ENCODE measurements at places on chromosomes 16 and 17.

- DNase-seq = no peak
Measured at GRCh38 chr17:51546114-51546513, 285.8 kb downstream of the UTP18 start.

- DNase-seq = no peak
Measured at GRCh38 chr16:16101585-16101984, 121.7 kb downstream of the ABCC6 start.

DNA sequence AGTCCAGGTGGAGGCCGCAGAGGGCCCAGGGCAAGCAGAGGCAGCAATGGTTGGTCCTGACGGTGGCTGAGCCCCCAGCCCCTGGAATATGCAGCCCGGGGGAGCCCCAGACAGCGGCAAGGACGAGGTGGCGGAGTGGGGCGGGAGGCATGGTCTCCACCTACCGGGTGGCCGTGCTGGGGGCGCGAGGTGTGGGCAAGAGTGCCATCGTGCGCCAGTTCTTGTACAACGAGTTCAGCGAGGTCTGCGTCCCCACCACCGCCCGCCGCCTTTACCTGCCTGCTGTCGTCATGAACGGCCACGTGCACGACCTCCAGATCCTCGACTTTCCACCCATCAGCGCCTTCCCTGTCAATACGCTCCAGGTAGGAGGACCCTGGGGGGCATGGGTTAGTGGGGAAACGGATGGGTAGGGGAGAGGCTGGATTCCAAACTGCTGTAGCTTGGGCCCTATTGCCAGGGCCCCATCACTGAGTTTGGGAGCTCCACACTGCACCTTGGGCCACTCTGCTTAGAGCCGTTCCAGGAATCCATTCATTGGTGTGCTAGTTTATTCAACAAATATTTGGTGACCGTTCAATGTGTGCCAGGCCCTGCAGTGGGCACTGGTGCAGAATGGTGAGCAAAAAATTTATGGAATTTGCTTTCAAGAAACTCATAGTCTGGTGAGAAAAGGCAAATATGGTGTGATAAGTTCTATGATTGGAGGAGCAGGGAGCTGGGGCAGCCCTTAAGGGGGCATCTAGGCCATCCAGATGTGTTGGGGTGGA is 3.8 kb downstream of the RASL10B start:
- DNase-seq = no peak

GRCh38 chr16:86466696-86467406 is 43.5 kb upstream of the FOXF1 start:
- DNase-seq = no peak

DNA sequence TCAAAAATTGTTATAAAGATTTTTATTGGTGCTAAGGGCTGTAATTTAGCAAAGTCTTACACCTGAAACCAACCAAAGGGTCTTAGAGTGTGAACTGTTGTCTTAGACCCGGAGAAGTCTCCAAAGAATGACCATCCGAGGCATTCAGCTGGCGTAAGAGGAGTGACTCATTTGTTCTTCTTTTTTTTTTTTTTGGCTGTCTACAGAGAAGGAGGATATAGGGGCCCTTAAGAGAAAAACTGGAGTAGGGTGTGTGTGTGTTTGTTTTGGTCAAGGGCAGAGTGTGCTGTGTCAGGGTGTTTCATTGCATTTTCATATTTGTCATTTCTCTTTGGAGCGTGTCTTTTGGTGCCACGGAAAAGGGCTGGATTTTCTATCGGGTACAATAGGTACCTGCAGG is 508.0 kb downstream of the WWOX start:
- no peak for DNase-seq

- no peak for DNase-seq
Measured at GRCh38 chr16:48126801-48127644, 28.8 kb downstream of the ABCC12 start.

GRCh38 chr16:20399185-20399584 is 5.4 kb downstream of the PDILT start:
- DNase-seq = no peak

DNA sequence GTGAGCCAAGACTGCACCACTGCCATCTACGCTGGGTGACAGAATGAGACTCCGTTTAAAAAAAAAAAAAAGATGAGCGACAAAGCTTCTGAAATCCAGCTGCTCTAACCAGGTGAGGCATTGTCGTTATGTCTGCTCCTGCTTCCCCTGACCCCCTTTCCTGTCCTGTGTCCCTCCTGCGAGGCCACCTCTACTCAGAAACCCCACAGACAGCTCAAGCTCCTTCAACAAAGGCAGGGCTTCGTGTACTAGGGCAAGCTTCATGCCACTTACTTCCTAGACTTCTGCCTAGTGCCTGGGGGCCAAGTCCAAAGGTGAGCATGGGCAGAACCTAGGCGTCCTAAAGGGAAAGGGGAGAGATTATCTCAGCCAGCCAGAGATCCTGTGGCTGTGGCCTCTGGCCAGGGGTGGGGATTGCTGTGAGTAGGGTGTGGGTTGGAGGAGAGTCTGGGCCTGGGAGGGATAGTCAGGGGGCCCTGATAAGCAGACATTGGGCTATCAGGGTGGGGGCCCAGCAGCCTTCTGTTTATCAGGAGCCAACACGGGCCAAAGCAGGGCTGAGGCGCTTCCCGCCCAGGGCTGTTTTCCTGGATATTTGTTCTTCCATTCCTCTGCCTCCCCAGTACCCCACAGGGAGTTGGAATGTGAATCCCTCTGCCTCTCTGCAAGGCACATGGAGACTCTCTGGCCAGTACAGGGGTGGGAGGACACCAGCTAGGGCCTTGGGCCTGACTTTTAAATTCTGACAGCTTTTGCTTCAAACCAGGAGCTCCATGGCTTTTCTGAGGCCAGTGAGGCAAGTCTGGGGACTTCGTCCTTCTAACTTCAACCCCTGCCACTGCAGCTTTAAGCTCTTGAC is 10.4 kb downstream of the ERAL1 start:
- no peak for DNase-seq

DNA sequence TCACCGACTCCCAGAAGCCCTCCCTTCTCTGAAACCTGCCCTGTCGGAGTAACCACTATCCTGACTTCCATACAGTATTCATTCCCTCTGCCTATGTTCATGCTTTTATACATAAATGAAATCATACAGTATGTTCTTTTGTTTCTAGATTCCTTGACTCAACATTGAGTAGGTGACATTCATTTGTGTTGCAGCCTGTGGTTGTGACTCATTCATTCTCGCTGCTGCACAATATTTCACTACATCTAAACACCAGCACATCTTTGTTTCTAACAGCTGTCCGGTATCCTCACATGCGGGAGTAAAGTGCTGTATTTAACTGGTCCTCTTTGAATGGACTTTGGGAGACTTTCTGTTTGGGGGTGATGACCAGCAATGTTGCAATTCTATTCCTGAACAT is 135.0 kb upstream of the FOXF1 start:
- no peak for DNase-seq

DNA sequence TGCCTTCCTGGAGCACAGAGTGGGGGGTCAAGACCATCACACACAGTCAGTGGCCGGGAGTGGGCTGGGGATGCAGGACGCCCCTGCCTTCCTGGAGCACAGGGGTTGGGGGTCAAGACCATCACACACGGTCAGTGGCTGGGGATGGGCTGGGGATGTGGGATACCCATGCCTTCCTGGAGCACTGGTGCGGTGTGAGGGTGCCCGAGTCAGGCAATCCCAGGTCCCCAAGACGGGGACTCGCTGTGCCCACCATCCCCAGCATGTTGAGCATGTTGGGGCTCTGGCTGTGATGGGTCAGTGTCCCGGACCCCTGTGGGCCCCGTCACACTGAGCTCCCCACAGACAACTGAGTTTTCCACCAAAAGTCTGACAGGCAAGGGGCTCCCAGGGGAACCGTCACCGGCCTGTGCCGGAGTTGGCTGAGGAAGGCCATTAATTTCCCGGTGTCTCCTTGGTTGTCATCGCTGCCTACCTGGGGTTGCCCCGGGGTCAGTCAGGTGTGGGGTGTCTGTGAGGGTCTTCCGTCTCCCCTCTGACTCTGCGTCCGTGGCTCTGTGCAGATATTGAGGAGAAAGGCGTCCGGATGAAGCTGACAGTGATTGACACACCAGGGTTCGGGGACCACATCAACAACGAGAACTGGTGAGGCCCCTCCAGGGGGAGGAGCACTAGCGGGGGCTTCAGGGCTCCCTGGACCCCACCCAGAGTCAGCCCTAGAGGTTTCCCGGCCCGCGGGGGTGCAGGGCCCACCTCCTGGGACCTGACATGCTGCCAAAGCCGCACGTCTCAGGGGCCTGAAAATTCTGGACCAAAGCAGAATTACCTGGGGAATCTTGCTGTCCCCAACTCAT is 347.1 kb downstream of the SEC14L1 start:
- no peak for DNase-seq

DNA sequence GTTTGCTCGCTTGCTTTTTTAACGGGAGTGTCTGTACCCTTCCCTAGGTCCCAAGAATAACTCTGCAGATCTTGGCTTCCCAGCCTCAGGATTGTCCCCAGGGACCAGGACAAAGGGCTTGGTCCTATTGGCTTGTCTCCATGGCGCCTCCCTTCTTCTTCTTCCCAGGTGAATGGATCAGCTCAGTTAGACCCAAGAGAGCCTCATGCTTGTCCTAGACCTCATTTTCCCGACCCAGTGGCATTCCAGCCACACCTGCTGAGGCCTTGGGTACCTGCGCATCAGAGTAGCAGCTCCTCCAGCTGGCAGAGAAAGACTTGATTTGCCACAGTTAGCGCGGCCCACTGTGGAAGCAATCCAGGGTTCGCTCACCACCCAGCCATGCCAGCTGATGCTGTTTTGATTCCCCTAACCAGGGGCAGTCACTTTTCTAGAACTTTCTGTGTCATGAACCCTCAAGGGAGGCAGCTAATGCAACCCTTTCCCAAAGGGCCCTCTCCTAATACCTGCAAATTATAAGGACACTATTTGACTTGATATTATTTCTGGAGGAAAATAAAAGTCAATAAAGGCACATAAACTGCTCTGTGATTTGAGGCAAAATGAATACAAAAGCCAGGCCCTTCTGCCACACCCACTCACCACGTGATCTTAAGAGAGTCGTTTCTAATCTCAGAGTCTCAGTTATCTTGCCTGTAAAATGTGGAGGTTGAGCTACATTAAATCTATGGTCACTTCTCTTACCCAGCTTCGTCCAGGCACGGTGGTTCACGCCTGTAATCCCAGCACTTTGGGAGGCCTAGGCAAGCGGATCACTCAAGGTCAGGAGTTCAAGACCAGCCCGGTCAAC is 13.9 kb downstream of the GPR142 start:
- DNase-seq = no peak

GRCh38 chr16:68535331-68535730 is 3.8 kb upstream of the ZFP90 start:
- no peak for DNase-seq

GRCh38 chr17:61478026-61478789 is 26.0 kb downstream of the TBX4 start:
- no peak for DNase-seq

GRCh38 chr17:29650396-29650795 is 27.7 kb upstream of the CORO6 start:
- no peak for DNase-seq

All from stimulated activated CD8-positive, alpha-beta memory T cell treated with anti-CD3 and anti-CD28 coated beads, Interleukin-12 subunit alpha, Interleukin-12 subunit beta, amount 100 ng/mL, for 1 hour (primary cell).